Kidney (tissue), 22 donors: ENCODE measurements at places on chromosomes 2 and 18. TPM values are rescaled to one million over a fixed set of nuclear protein-coding genes. Genes with fewer than 3 reads are reported as not detected.

DNA sequence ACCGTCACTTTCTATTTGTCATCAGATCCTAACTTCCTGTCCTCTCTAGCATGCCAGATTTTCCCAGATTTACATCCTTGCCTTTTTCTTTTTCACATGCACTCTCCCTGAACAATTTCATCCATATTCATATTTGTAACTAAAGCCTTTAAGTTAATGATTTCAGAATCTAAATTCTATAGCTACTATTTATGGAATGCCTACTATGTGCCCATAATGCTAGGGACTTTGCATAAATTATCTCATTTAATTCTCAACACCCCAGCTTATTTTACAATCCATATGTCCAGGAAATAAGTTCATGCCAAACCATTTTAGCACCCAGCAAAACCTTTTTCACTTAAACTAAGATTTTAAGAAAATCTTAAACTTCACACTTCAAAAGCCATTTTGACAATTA lies 531.9 kb downstream of the NUP35 start:
- DNase-seq = no peak

- no peak for DNase-seq
Measured at GRCh38 chr2:129006135-129006886, 687.6 kb upstream of the HS6ST1 start.

DNA sequence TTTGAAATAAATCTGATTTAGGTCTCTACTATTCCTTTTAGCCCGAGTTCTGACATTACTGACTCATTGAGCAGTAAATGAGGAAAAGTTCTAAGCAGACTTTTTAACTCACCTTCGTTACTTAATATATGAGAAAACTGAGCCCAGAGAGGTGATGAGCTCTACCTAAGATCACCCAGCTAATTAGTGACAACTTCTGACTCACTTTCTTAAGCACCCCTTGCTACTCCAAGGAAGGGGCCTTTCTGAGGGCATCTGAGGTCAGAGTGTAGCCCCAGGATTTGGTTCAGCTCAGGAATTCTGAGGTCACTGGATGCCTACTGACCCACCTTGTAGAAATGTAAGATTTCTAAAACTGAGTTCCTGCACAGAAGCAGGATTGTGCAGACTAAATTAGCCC lies 102.2 kb upstream of the FZD5 start:
- DNase-seq = no peak

Gene DNAJC27
- polyA plus RNA-seq = 3.2 TPM

Gene TNFAIP6
- polyA plus RNA-seq = 0.28 TPM

Gene SH2D6
- polyA plus RNA-seq = 3.2 TPM

Gene RAD51AP2
- polyA plus RNA-seq = not detected
